SJCRH30 (cell line): ENCODE measurements at places on chromosomes 5 and 9. TPM values are rescaled to one million over a fixed set of nuclear protein-coding genes. Genes with fewer than 3 reads are reported as not detected.

The PRR16 gene
- 0.20 and 0.84 TPM in 2 replicates for total RNA-seq

The TNC gene
- 181 and 189 TPM in 2 replicates for total RNA-seq

The CNTNAP3B gene
- 1.1 and 1.2 TPM in 2 replicates for total RNA-seq

The UAP1L1 gene
- 12.6 and 13.8 TPM in 2 replicates for total RNA-seq

The PCDHB15 gene
- total RNA-seq, result 0.86 and 0.91 TPM in 2 replicates

The DAB2 gene
- total RNA-seq, result 18.4 and 19.1 TPM in 2 replicates

The CARD9 gene
- 8.8 and 11.8 TPM in 2 replicates for total RNA-seq

The CCNH gene
- total RNA-seq, result 87.7 and 99.2 TPM in 2 replicates

The HSD17B3 gene
- total RNA-seq, result 0.20 and 0.23 TPM in 2 replicates

The TAF11L10 gene
- not detected in 2 replicates for total RNA-seq

The SNCAIP gene
- total RNA-seq, result 0.13 and 0.49 TPM in 2 replicates

The SLF1 gene
- total RNA-seq, result 51.0 and 69.3 TPM in 2 replicates

The RUFY1 gene
- 24.8 and 25.7 TPM in 2 replicates for total RNA-seq

The PITX1 gene
- 37.8 and 38.5 TPM in 2 replicates for total RNA-seq

The ADAMTSL2 gene
- total RNA-seq, result 3.3 and 3.5 TPM in 2 replicates

The CNTFR gene
- total RNA-seq, result 0.20 and 0.24 TPM in 2 replicates

The SLC6A18 gene
- not detected in 2 replicates for total RNA-seq

The INSL6 gene
- not detected in 2 replicates for total RNA-seq

The CD274 gene
- total RNA-seq, result 0.49 and 1.8 TPM in 2 replicates

The CMYA5 gene
- 0.20 and 0.22 TPM in 2 replicates for total RNA-seq

The FRMPD1 gene
- 6.5 and 6.6 TPM in 2 replicates for total RNA-seq

The ADGRV1 gene
- total RNA-seq, result 13.1 and 21.4 TPM in 2 replicates

The SPAAR gene
- 0.12 and 0.18 TPM in 2 replicates for total RNA-seq

The IFNE gene
- total RNA-seq, result not detected in 2 replicates

The FAM120AOS gene
- total RNA-seq, result 41.7 and 43.2 TPM in 2 replicates

The CCDC183 gene
- total RNA-seq, result 0.14 TPM in 1 of 2 replicates, not detected in the other

The FGF18 gene
- total RNA-seq, result 0.18 TPM in 1 of 2 replicates, not detected in the other

The ADAMTS19 gene
- 0.02 TPM in 1 of 2 replicates, not detected in the other for total RNA-seq
